ENCODE measurements at places on chromosomes 7 and 10. TPM values are rescaled to one million over a fixed set of nuclear protein-coding genes. Genes with fewer than 3 reads are reported as not detected.
A peak's percentile ranks its signal among the peaks of the same experiment; 100 is the strongest.

- DNase-seq = no peak
Measured at GRCh38 chr10:118330295-118331076, 11.6 kb downstream of the FAM204A start.

- DNase-seq = no peak
Measured at GRCh38 chr7:35694161-35694783, 663 bp downstream of the HERPUD2 start.

DNA sequence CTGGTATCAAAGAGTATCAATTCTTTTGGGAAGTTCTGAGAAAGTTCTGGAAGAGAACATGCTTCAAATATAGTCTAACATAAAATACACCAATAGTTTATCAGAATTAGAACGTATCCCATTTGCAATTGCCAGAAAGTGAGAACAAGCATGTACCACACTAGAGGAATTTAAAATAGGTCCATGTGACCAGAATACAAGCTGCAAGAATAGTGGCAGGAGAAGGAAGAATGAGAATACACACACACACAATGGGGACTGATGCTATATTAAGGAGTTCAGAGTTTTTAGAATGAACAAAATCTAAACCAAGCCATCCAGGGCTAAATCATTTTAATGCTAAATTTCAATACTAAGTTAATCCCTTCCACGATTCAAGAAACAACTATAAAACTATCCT lies 99.1 kb upstream of the TMEM168 start:
- DNase-seq = no peak

DNA sequence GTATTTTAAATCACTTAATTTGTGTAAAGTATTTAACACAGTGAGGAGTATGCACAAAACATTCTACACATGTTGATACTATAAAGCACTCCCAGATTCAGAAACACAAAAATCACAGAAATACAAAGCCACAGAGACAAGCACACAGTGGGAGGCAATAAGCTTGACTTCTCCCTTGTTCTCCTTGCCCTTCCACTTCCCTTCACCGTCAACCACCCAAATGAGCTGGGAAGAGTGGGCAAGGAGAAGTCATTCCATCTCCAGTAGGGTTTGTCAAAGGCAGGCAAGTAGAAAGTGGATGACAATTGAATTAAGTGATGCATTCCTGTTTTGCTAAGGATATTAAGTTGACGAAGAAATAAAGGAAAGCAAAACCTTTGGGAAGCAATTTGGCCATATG lies 4.2 kb upstream of the TMEM139 start:
- DNase-seq = no peak

DNA sequence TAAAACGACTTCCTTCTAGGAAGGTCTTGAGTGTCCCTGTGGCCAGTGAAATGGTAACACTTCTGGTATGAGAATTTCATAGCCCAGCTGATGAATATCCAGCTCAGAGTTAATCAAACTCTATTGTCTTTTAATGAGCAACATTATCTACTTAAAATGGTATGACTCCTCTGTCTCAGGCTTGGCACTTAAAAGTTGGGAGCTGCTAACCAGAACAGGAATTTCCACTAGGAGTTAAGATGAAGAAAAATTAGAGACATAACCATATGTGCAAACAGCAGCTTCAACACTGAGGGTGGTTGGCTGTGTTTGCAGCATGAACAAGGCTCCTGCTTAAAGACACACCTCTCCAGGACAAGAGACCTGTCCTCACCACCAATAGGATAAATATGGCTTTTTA lies 46.8 kb downstream of the CH25H start:
- DNase-seq = no peak

GRCh38 chr7:44050915-44051560 lies 6.5 kb downstream of the DBNL start:
- no peak for DNase-seq

DNA sequence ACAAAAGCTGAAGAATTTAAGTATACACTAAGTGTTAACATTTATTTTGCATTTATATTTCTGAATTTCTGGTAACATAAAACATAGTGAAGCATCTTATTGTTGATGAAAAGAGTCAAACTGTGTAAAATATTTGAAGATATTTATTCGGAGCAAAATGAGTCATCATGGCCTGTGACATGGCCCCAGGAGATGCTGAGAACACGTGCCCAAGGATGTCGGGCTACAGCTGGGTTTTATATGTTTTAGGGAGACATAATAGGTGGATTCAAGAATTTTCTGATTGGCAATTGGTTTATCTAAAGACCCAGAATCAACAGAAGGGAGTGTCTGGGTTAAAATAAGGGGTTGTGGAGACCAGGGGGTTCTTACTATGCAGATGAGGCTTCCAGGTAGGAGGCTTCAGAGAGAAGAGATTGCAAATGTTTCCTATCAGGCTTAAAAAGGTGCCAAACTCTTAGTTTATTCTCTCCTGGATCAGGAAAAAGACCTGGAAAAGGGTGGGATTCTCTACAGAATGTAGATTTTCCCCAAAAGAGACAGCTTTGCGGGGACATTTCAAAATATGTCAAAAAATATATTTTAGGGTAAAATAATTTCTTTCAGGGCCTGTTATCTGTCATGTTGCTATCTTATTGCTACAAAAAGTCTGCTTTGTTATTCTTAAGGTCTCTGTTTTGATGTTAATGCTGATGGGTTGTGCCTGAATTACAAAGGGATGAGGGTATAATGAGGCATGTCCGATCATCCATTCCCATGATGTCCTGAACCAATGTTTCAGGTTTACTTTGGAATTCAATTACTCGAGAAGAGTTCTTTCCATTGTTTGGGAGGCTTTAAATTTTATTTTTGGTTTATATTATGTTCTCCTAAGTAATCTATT lies 74.5 kb downstream of the VWDE start:
- DNase-seq = no peak

GRCh38 chr10:61836888-61837754 lies 64.4 kb upstream of the ARID5B start:
- DNase-seq = no peak

- DNase-seq = peak; percentile 85
Measured at GRCh38 chr10:97759158-97759887, 12.5 kb downstream of the SFRP5 start.

- no peak for DNase-seq
Measured at GRCh38 chr10:3748484-3748883, 36.5 kb downstream of the KLF6 start.

- DNase-seq = no peak
Measured at GRCh38 chr10:128448796-128449195, 322.6 kb upstream of the MKI67 start.

- no peak for DNase-seq
Measured at GRCh38 chr10:5546891-5547680, 22.3 kb downstream of the CALML3 start.

DNA sequence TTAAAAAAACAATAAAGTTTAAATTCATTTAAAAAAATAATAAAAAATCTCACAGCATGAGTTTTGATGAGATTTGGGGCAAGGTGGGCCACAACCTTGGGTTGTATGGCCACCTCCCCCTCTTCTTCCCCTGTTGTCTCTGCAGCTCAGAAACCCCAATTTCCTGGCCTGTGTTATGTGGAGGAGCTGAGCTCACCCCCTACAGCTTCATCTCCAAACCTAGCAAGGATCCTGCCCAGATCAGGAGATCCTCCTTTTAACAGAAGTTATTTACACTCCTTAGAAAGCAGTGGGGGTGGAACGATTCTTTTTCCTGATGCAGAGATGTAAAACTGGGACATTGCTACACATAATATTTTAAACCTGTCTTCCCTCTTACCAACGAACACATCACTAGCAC lies 6.9 kb upstream of the SH2D4B start:
- DNase-seq = no peak

RAPGEF5 gene
- 4.6 TPM for total RNA-seq

MORN4 gene
- 23.8 TPM for total RNA-seq

CYP3A7 gene
- not detected for total RNA-seq

CHN2 gene
- total RNA-seq = 6.6 TPM

AUTS2 gene
- total RNA-seq = 50.0 TPM

EEPD1 gene
- 1.1 TPM for total RNA-seq

PTCD1 gene
- total RNA-seq = 8.3 TPM

COX19 gene
- 15.1 TPM for total RNA-seq

All from neural progenitor cell (in vitro differentiated cells).